Activated gamma-delta T cell treated with anti-CD3 and anti-CD28 coated beads, Interleukin-2, amount 50 U/mL, for 16 hours (primary cell): ENCODE measurements at places on chromosomes 2 and 18.

GRCh38 chr18:49841236-49842217 is 28.2 kb upstream of the ACAA2 start:
- DNase-seq: no peak

- no peak for DNase-seq
Measured at GRCh38 chr2:101947374-101947773, 44.4 kb upstream of the IL1R2 start.

DNA sequence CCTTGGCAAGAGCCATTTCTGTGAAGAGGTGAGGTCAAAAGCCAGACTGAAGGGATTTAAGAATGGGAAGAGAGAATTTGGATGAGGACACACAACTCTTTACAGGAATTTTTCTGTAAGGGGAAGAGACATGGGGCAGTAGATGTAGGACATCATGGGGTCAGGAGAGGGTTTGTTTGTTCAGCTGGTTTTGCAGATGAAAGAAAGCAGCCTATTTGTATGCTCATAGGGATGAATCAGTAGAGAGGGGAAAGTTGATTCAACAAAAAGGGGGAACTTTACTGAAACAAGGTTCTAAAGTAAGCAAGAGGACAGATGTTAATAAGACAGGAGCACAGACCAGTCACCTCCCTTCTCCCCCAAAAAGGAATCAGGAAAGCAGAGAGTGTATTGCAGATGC is 11.2 kb downstream of the SCG2 start:
- no peak for DNase-seq

DNA sequence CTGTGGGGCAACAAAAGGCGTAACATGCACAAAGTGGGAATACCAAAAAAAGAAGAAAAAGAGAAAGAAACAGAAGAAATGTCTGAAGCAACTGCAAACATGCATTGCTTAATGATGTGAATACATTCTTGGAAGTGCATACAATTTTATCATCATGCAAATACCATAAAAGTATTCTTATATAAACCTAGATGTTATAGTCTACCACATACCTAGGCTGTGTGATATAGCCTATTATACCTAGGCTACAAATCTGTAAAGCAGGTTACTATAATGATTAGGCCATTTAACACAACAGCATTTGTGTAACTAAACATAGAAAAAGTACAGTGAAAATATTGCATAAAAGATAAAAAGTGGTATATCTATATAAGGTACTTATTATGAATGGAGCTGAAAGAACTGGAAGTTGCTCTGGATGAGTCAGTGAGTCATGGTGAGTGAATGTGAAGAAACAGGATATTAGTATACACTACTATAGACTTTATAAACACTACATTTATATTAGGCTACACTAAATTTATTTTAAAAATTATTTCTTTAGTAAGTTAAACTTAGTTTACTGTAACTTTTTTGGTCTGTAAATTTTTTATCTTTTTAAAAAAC is 319.4 kb upstream of the KCNH7 start:
- no peak for DNase-seq

DNA sequence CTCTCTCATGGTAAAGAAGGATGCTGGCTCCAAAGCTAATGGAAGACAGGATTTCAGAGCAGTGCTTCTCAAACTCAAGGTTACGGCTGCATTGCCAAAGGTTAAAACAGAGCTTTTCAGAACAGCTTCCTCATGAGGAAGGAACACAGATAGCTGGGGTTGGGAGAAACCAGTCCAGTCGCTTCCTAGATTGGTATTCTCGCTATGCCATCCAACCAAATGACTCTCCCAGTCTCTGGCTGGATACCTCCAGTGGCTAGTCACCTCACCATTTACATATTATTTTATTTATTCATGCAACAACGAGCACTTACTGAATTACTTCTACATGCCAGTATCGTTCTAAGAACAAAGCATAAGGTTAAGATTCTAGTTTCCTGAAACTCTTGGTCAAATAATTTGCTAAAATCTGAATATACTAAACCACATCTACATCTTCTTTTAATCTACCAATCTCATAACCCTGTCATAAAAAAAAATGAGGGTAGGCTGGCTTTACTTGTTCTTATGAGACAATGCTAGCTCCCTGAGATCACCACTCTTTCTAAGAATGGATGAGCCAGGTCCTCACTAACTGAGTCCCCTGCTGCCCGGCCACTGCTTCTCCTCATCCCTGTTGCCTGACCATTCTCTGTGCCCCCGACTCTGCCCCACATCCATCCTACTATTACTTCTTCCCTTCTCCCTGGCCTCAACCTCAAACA is 20.4 kb downstream of the KDSR start:
- no peak for DNase-seq

DNA sequence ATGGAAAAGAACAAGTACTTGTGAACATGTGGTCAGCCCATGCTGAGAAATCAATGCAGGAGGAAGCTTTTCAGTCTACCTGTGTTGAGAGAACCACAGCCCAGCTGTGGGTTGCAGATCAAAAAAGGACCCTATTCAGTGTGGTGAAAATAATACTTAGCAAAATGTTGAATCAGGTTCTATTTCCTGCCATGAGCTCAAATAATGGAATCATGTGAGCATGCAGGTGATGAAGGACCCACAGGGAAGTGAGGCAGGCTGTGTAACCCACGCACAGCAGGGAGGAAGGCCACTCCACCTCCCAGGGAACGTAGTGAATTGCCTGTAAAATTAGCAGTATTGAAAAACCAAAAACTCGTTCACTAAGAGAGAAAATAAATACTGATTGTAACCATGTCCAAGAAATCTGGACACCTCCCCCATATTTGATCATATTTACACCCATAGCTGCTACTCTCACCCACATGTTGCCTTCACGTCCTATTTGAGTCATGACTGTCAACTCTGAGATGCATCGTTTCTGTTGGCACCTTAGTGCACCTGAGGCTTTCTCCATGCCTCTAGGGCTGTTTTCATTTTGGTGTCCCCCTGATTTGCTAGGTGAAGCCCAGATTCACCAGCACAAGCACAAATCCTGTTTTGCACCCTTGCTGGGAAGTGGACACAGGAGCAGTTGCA is 20.5 kb upstream of the BCL2L11 start:
- DNase-seq: no peak

- no peak for DNase-seq
Measured at GRCh38 chr18:58975296-58975695, 110.6 kb downstream of the ZNF532 start.

GRCh38 chr2:158191076-158191895 is 89.6 kb downstream of the UPP2 start:
- no peak for DNase-seq
